Type B pancreatic cell (in vitro differentiated cells): ENCODE measurements at places on chromosomes 3 and 15. TPM values are rescaled to one million over a fixed set of nuclear protein-coding genes. Genes with fewer than 3 reads are reported as not detected.

DNA sequence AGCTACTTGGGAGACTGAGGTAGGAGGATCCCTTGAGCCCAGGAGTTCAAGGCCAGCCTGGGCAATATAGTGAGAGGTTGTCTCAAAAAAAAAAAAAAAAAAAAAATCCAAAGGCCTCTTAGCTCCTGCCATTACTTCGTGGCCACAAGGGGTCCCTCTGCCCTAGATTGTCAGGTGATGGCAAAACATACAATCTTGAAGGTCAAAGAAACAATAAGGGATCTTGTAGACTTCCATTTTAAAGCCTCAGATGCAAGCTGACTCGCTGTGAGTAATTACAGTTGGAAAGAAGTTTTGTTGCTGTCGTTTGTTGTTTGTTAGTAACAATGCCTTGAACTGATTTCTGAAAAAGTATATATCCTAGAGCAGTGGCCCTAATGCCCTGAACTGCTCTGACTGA is 55.9 kb upstream of the PLCL2 start:
- DNase-seq = no peak

GRCh38 chr3:127030508-127031412 is 47.8 kb downstream of the PLXNA1 start:
- no peak for DNase-seq

- no peak for DNase-seq
These were observed 163.6 kb downstream of the CTNNB1 start for GRCh38 chr3:41362638-41363559.

GRCh38 chr15:60718661-60719069 is 239.7 kb upstream of the ICE2 start:
- DNase-seq = no peak

DNA sequence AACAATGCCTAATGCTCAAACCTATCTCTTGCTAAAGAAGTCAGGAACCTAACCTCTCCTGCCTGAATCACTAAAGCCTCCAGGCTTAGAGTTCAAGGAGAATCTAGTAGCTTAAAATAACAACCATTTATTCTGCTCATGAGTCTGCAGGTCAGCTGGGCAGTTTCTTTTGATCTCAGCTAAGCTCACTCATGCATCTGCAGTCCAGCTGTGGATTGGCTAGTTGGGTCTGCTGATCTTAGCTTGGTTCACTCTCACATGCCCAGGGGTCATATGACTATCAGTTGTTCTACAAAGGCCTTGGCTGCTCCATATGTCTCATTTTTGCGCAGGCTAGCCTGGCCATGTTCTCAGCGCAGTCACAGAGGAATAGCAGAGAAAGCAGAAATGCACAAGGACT is 109.2 kb upstream of the STT3B start:
- DNase-seq = no peak

GRCh38 chr15:27808182-27808581 is 290.9 kb downstream of the OCA2 start:
- no peak for DNase-seq

DNA sequence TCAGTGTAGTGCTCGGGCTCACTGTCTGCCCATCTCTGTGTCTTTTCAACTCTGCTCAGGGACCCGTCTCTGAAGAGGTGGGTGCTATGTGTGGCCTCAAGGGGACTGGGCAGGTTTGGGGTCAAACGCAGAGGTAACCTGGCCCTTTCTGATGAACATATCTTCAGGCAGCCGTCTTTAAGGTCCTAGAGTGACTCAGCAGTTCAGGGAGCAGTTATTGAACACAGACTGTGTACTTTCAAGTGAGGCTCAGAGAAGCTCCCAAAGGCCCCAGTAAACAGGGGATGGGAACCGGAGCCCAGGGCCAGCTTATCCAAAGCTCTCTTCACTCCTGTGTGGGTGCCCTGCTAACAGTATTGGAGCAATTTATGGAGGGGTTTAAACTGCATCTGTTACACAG is 73.1 kb downstream of the WDR76 start:
- no peak for DNase-seq

DNA sequence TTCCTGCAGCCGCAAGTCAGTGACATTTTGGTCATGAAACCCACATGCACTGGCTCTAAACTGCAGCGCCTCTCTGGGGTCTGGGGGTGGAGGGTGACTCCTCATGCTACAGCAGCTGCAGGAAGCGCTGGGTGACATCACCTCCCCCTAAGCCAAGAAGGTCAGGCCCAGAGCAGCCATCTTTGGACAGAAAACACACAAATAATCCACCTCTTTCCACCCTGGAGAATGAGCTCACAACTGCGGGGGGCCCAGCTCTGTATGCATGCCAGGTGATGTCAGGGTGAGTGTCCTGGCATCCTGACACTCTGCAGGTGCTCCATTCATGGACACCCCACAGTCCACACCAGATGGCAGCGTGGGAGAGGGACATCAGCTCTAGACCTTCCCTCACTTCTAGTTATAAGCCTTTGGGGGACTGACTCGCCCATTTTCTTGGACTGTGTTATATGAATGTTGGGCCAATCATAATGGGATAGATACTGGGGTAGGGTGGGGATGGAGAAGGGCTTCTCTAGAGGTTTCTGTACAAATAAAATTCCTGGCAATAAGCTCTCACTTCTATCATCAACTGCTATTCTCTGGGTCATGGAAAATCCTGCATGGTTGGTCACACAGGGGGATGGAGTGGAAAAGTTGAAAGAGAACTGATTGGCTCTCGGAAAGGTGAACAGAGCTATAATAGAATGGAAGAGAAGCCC is 70.7 kb upstream of the THBS1 start:
- no peak for DNase-seq

- no peak for DNase-seq
These were observed 47.6 kb downstream of the PHLDB2 start for GRCh38 chr3:111906656-111907055.

GRCh38 chr3:195255571-195256501 is 15.1 kb downstream of the XXYLT1 start:
- DNase-seq = no peak

GRCh38 chr3:46102059-46102779 is 74.9 kb upstream of the XCR1 start:
- DNase-seq = no peak

- no peak for DNase-seq
These were observed 273.0 kb downstream of the DIPK2A start for GRCh38 chr3:144244662-144245061.

DNA sequence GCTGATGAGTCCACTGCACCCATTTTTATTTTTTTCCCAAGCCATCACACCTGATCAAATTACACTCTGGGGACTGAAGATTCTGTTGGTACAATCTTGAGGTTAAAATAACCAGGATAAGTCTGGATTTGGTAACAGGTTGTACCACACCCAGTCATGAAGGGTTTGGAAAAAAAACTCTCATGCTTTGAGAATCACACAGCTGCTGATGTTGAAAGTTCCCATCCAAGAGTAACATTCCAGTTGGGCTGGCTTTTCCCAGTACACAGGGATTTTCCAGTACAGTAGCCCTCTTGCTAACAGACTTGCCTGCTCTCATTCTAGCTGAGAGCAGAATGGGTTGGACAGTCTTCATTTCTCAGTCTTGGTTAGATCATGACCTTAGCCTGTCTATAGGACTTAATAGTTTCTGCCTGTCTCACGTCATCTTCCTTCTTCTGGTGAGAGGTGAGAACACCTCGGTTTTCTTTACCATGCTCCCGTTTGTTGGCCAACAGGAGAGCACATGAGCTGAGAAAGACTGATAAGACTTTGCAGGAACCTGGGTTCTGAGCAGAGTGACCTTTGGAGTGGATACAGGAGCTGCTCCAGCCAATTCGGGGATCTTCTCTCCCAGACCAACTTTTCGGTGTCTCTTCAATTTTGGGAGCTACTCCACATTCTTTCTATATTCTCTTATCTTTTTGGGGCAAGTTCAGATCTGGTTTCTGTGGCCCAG is 300.1 kb upstream of the LYSMD4 start:
- DNase-seq = no peak

GRCh38 chr3:29618395-29619282 is 337.8 kb downstream of the RBMS3 start:
- no peak for DNase-seq

DNA sequence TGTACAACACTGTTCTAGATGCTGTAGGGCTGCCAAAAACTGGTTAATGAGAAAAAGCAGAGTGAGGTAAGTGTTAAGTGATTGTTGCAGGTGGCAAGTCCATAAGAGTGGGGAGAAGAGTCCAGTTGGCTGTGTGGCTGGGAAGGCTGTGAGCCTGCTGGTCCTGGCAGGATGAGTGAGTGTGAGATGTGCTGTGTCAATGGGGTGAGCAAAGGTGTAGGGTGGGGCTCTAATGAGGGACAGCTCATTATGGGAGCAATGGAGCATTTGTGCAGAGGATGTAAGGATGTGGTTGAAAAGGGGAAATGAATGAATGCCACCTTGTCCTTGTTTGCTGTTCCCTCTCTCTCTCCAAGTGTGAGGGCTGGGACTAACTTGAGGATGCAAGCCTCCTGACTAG is 145.3 kb upstream of the ROPN1 start:
- no peak for DNase-seq

DNA sequence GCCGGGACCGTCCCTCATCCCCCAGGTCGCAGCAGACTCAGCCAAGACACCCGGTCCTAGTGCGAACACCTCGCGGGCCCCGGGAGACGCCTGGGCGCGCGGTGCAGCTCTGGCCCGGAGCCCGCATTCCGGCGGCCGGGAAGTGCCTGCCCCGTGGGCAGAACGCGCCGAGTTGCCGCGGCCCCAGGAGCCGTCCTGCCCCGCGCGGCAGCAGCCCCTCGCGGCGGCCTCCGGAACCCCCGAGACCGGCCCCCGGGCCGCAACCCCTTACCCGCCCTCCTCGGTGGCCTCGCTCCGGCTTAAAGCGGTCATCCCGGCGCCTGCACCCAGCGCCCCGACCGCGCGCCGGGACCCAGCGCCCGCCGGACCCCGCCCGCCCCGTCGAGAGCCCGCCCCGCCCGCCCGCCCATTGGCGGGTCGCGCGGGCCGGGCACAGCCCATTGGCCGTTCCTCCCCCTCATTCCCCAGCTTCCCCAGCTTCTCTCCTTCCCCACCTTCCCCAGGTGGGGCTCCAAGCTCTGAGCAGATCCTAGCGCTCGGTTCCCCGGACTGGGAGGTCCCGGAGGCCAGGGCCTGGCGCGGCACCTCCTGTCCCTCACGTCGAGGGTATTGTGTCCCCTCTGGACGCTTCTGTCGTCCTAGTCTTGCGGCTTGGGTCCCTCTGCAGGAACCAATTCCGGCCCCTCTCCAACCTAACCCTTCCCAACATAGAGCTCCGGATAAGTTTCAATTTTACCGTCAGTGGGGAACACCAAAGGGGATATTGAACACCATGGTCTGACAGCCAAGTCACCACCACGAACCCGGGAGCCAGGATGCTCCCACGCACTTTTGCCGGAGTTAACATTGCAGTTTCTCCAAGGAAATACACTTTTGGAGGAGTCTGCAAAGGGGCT is at the start of gene GRAMD2A:
Gene GRAMD2A (minus strand): TSS at position 328 of the 896 bp plus-strand sequence.
- no peak for DNase-seq

DNA sequence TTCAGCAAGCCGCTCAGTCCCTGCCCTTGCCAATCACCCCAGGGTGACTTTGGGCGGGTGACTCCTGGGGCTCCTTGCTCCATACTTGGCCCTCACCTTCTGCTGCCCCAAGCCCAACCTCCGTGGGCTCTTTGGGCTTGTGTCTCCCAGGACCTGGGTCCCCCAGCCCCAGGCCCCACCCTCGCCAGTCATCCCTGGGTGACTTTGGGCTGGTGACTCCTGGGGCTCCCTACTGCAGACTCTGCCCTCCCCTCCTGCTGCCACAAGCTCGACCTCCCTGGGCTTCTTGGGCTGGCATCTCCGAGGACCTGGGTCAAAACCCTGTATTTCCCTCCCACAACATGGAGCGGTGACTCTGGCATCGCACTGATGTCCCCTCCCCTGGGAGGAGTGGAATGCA is 151.5 kb downstream of the GOLGA6L4 start:
- DNase-seq = no peak

DNA sequence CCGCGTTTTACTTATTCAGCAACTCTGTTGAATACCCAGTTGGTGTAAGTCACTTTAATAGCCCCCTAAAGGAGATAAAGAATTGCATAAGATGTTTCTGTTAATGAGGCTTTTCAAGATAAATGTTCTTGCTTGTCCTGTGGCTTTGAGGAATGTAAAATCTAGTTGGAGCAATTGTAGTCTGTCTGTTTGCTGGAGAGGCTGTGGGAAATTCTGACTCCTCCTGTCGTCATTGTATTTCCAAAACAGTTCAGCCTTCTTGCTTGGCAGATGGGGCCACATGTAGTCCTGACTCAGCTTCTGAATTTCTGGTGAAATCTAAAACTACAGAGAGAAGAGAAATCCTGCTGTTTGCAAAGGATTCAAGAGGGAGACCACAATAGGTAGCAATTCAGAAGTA is 114.4 kb downstream of the RYR3 start:
- DNase-seq = no peak

DNA sequence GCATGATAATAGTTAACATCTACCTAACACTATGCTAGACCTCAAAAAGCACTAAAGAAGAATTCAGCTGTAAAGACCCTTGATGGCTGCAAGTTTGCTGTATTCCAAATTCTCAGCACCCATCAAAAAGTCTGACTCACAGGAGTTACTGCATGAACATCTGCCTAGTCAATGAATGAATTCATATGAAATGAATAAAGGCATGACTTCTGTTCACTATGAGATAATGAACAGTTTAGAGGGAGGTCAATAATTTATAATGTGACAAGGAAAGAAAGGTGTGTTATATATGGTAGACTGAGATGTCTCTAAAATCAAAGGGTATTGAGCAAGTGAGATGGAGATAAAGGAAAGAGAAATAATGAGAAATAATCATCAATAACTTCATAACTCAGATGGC is 508.2 kb upstream of the TGFBR2 start:
- DNase-seq = no peak

- DNase-seq = no peak
These were observed 279.0 kb upstream of the VEPH1 start for GRCh38 chr3:157782236-157782635.

GRCh38 chr15:59306520-59307164 is 66.0 kb downstream of the MYO1E start:
- DNase-seq = no peak

DNA sequence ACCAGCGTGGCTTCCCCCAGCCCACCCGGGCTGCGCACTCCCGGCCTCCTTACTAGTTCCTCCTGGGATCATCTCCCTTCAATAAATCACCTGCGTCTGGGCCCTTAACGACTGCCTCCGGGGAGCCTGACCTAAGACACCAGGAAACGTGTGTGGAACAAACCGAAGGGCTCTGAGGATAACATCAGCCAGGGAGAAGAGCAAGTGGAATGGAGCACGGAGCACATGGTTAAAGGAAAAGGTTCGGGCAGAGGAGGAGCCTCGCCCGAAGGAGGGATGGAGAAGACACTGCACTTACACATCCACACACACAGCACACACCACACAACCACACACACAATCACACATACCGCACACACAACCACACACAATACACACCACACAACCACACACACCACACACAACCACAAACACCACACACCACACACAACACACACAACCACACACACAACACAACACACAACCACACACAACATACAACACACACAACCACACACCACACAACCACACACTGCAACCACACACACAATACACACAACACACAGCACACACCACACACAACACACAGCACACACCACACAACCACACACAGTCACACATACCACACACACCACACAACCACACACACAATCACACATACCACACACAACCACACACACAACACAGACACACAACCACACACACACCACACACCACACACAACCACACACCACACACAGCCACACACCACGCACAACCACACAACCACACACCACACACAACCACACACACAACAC is 24.7 kb downstream of the CPN2 start:
- DNase-seq = no peak

HIGD2B gene
- not detected in 2 replicates for total RNA-seq

PARP6 gene
- total RNA-seq = 74.6 and 97.5 TPM in 2 replicates

DNASE1L3 gene
- not detected in 2 replicates for total RNA-seq

IMPG2 gene
- 0.43 and 0.53 TPM in 2 replicates for total RNA-seq

C15orf61 gene
- 6.7 and 8.4 TPM in 2 replicates for total RNA-seq

ATP13A3 gene
- total RNA-seq = 73.8 and 80.3 TPM in 2 replicates

MINAR1 gene
- total RNA-seq = 1.1 and 3.0 TPM in 2 replicates

ONECUT1 gene
- 11.0 and 11.1 TPM in 2 replicates for total RNA-seq
